ENCODE measurements at places on chromosomes 6 and 20.

GRCh38 chr6:57087916-57088315, 2.1 kb upstream of the ZNF451 start:
- DNase-seq = no peak

GRCh38 chr6:169930799-169931198, 179.4 kb downstream of the ERMARD start:
- no peak for DNase-seq

- no peak for DNase-seq
Observed at GRCh38 chr6:158785036-158785435, 34.1 kb downstream of the EZR start.

DNA sequence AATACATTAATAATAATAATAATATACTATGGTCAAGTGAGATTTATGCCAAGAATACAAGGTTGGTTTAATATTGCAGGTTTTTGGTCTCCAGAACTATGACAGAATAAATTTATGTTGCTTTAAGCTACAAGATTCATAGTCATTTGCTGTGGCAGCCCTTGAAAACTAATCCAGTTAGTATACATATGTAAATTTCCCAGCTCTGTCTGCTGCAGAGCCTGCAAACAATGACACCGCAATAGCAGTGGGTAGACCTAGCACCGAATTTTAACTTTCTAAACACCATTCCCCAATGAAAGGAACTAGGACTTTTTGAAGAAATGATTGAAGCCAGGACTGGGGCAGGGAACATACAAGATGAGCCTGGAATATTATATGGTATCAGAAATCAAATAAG, 647.7 kb upstream of the NRSN1 start:
- no peak for DNase-seq

- no peak for DNase-seq
Observed at GRCh38 chr6:108966855-108967755, 118.9 kb downstream of the ARMC2 start.

DNA sequence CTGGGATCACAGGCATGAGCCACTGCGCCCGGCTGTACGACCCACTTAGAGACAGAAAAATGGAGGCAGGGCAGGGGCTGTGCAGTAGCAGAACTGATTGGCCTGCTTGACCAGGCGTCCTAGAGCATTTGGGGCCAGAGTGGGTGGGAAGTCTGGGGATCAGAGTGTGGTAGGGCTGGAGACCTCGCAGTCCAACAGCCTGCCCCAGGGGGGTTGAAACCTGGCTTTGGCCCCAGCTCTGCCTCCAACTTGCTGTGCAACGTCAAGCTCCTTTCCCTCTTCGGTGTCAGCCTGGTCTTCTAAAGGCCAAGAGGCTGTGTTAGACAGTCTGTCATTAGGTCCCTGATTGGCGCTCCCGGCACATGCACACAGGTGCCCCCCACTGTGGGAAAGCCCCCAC, 15.3 kb upstream of the SPDEF start:
- DNase-seq = no peak

GRCh38 chr6:38508894-38509293, 130.8 kb downstream of the BTBD9 start:
- DNase-seq = no peak
